NCI-H187 (cell line): ENCODE measurements at places on chromosomes 12 and 14.

DNA sequence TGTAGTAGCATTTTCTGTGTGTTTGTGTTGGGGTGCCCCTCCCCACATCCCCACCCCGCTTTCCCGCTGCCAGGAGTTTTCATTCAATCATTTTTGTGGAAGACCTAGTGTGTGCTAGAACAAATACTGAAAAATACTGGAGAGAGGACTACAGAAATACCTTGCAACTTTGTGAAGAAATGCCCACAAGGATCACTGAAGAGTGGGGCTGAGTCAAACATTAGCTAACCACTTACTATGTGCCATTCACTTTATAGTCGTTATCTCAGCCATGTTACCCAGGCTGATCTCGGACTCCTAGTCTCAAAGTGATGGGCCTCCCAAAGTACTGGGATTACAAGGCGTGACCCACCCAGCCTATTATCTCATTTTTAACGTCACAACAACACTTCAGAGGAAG is 559 bp upstream of the LMBR1L start:
- no peak for DNase-seq

DNA sequence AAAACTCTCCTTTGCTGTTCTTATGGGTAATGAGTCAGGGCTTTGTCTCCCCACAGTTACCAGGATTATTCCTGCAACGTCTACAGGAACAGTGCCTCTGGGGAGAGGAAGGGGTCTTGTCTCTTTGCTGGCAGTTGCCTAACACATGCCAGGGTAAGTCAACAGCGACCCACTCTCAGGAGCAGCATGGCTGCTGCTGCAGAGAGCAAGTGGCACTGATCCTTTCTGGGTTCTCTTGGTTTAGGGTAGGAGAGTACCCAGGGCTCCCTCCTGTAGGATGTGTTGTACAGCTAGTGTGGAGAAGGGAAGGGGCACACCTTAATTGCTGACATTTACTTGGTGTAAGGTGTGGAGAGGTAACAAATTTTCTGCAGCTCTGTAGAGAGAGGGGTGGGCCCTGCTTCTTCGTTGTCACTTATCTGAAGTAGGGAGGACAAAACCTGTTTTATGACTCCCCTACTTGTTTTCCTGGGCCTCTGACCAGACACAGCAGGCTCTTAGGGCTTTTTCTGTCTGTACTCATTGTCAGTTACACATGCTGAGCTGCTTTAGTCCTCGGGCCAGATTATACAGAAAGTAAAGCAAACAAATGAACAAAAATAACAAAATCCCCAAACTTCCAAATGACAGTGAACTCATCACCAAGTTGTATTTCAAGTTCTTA is 168.2 kb downstream of the ACSS3 start:
- no peak for DNase-seq

DNA sequence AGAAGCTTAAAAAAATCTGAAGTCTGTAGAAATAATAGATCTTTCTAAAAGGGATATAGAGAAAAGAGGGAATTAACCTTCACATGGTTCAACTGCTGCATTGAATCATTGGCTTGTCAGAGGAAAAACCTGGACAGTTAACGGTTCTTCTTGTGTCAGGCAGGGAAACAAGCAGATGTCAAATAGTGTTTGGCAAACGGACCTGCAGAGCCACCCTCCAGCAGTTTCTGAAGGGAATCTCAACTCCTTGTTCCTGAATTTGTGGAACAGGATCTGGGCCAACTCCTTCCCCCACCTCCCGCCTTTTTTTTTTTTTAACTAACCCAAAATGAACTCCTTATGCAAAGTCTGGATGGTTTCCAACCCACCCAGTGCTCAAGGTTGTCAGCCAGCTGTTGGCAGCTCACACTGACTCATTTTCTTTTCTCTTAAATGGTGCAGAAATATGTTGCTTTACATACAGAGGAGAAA is 187.3 kb downstream of the CAND1 start:
- no peak for DNase-seq

DNA sequence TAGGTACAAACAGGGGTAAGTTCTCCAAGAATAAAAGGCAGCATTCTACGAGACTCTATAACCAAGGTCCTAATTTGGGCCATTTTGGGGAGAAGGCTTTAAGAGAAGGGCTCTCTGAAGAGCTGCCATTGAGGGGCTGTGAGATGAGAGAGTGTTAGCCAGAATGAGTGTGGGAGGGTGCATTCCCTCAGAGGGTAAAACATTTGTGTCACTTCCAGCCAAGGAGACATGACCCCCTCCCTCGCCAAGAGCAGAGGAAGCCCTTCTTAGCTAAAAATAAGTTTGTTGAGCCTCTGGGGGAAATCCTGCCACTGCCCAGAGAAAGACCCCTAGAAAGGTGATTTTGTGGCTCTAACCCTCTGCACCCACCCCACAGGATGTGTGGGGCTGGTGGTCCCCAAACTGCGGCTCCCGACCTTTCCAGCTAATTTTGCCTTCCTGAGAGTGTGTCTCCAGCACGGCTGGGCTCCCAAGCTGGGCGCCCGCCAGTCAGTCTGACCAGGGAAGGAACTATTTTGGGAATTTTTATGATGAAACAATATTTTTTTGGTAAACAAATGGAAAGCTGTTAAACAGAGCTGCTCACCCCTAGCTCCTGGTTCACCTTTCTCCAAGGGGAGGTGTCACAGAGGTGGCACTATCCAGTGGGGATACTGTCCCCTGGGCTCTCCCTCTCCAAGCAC is 65.9 kb upstream of the JDP2 start:
- no peak for DNase-seq

DNA sequence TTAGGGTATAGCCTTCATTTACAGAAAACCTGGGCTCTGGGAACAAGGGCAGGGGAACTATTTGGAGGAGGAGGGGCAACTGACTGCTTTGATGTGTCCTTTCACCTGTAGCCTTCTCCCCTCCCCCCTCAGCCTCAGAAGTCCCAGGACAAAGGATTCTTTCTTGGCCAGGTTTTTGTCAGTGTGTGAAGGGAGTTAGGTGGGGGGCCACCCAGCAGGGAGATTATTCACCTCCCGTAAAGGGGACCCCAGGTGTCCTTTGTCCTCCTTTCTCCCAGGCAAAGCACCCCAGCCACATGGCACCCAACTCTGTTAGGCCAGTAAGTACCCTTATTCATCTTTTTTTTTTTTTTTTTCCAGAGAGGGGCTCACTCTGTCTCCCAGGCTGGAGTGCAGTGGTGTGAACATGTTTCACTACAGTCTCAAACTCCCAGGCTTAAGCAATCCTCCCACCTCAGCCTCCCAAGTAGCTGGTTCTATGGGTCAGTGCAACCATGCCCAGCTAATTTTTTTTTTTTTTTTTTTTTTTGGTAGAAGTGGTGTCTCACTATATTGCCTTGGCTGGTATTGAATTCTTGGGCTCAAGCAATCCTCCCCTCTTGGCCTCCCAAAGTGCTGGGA is 723 bp upstream of the NFE2 start:
- no peak for DNase-seq

GRCh38 chr14:23137813-23138535 is 18.9 kb upstream of the CEBPE start:
- no peak for DNase-seq

- DNase-seq = no peak
Measured at GRCh38 chr14:66445936-66446335, 40.2 kb upstream of the CCDC196 start.

GRCh38 chr14:24418492-24418873 is 11.0 kb downstream of the CBLN3 start:
- DNase-seq = no peak
